HTR-8/SVneo (cell line): ENCODE measurements at places on chromosomes 7 and 10.

DNA sequence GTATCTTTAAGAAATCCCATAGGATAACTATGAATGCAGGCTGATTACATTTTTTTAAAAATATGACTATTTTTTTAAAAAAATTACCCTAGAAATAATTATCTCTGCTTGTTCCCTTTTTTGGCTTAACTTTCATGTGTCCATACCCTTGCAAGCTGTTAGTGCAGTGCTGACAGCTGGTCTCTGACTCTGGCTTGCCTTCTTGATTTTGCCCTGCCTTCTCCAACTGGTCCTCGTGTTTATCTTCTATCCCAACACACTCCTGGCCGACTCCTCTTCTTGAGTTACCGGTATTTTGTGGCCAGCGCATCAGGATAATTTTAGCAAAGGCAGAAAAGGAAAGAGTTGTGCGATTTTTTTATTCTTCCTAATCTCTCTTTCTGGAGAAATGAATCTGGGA is 111.7 kb upstream of the STARD3NL start:
- DNase-seq: no peak

DNA sequence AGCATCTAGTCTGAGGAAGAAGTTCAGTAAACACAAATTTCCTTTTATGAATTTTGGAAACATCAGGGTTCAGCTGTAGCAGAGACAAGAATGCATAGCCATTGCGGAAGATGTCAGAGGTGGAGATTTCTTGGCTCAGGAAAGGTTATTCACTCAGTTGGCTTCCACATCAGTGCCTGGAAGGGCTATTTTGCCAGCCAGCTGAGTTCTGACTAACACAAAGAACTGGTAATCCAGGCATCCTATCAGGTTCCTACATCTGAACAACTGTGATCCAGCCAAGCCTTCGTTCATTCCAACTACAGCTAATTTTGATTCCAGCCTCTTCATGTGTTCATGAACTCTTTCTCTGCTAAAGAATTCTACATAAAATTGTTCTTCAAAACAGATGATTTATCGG is 965.6 kb downstream of the XPNPEP1 start:
- DNase-seq: no peak

GRCh38 chr7:143359771-143360353 is 2.7 kb downstream of the FAM131B start:
- no peak for DNase-seq

- DNase-seq: no peak
Measured at GRCh38 chr7:33351709-33352108, 222.3 kb downstream of the BBS9 start.

DNA sequence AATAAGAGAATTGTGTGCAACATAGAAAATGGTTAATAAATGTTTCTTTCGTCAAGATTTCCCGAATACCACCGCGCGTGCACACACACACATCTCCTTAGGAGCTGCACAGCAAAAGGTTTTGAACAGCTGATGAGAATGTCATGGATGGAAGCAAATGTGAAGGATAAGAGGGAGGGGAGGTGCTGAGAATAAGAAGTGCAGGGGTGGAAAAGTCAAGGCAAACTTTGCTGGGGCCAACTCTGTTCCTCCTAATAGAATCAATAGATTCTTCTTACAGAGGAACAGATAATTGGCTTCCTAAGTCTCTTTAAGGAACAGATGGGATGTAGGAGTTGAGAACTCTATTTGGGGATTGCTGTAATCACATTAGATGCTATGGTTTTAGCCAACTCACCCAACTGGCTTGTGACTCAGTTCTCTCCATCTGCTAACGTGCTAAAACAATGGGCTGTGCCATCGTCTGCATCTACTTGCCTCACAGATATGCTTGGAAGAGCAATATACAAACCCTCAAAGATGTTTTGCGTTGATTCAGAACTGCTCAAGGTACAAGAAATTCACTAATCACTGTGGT is 408.2 kb upstream of the CELF2 start:
- DNase-seq: no peak

DNA sequence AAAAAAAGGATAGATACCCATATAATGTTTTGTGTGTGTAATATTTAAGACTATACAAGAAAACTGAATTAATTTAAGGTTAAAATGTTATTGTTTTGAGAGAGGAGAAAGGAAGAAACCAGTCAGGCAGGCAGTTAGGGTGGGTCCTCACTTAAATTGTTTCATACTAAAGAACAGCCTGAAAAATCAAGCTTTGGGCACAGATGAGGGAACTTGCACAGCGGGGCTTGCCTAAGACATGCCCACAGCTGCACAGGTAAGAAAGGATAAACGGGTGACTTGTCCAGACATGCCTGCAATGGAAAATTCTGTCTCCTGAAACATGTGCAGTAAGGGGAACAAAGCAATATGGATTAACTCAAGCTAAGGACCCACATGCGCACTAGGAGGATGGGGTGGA is 158.4 kb downstream of the BBS9 start:
- DNase-seq: no peak

GRCh38 chr7:44990109-44991023 is 9.6 kb upstream of the CCM2 start:
- no peak for DNase-seq

DNA sequence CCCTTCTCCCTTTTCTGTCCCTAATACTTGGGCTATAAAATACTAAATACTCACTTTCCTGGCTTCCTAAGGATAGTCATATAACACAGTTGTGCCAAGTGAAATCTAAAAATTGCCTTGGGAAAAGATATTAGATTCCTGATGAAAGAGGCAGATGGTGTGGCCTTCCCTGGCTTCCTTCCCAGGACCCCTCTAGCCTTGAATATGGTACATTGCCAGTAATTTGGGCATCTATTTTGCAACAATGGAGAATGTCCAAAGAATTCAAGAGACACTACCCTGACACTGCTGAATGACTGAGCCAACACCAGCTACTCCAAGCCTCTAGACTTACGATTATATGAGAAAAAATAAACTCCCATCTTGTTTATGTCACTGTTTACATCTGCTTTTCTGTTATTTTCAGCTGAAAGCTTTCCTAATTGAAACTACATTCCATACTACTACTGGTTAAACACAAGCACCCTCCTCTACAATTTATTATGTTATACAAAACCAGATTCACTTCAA is 17.9 kb downstream of the COPG2 start:
- DNase-seq: no peak

GRCh38 chr10:91944880-91945630 is 21.5 kb downstream of the BTAF1 start:
- DNase-seq: no peak

GRCh38 chr10:14879124-14879927 is 660 bp downstream of the SUV39H2 start:
- DNase-seq: peak; percentile 10

- no peak for DNase-seq
Measured at GRCh38 chr7:151494298-151495284, 25.1 kb downstream of the RHEB start.

DNA sequence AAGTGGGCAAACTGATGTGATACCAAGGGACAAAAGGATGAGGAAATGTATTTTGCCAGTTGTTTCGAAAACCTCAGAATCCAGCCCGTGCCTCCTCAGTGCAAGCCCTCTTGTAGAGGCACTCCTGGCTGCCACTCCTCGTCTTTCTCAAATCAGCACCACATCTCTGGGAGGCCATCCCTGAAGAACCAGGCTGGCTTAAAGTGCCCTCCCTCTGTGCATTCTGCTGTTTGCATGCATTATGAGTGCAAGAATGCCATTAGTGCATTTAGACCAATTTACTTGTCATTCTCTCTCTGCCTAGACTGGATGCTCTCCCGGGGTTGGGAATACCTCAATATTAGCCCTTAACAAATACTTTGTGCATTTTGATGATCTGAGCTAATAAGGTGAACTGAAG is 19.9 kb upstream of the FAM180A start:
- no peak for DNase-seq

- no peak for DNase-seq
Measured at GRCh38 chr7:158495216-158495615, 92.4 kb downstream of the PTPRN2 start.

DNA sequence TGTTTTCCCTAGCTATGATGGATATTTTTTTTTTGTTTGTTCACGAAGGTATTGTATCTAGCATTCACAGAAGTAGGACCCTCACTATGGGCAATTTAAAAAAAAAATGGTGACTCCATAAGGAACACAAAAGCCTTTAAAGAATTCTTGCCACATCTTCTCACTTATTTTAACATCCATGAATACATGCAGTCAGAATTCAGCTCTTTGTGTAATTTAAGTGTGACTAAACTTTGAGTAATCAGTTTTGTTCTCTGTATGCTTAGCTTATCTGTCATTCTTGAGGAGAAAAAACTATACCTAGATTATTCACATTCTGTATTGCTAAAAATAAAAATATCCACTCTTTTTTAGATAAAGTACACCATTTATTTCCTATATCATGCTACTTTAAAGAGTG is 313.2 kb upstream of the KCND2 start:
- no peak for DNase-seq

DNA sequence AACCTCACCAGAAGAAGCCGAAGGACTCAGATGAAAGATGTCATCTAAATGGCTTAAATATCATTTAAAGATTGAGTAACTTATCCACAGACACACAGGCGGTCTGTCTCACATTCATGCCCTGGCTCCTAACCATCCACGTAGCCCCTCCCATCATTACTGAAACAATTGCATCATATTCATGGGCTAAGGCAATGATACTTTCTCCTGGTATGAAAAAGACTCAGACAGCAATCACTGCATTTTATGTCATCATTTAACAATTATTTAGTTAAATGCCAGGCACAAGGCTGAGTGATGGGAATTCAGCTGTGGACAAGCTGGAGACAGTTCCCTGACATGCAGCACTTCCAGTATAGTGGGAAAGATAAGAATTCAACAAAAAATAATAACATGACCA is 11.2 kb upstream of the TECTB start:
- DNase-seq: no peak

DNA sequence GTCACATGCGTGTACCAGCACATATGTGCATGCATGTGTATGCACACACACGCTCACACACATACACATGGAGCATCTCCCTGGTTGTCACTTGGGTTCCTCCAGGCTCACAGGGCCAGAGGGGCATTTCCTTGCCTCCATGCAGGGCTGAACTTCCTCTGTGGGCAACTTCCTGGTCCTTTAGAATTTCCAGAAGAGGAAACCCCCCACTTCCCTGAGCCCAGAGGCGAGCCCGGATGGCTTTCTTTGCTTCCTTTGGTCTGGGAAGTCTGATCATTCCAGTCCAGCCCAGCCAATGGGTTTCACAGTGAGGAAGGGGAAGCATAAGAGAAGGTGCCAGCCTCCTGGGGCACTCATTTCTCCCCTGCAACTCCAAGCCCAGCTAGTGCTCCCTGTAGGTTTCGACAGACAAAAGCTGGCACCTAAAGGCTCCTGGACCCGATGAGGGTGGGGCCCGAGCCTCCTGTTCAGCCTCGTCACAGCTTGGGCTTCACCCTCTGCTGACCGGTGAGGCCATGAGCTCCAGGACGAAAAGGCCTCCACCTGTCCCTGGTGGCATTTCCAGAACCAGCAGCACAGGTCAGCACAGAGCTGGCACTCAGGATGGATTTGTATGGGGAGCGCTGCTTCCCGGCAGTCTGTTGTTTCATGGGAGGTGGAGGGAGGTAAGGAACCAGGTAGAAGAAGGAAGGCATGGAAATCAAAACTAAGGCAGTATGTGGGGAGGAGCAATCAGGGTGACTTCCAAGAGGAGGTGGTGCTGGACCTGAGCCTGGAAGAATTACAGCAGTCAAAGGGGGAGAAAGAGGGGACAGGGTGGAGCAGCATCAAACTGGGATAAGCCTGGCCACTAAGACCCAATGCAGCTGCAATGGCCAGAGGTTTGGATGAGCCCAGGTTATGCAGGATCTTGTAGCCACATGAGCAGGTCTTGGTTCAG is 23.7 kb downstream of the BTBD16 start:
- DNase-seq: no peak

DNA sequence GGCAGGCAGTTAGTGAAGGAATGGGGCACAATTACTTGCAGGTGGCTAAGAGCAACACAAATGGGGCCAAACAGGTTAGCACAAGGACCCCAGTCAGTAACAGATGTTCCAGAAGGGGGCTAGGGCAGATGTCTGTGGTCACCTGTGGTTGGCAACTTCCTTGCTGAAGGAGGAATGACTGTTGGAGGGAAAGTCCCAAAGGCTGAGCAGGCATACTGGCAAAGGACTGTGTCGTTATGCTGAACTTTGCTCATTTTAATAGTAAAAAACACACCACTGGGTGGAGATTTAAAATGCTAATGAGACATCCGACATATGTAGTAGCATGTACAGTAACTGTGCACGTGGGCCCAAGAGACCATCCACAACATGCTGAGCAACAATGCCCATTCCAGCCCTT is 511.6 kb downstream of the CALN1 start:
- no peak for DNase-seq

GRCh38 chr7:13021566-13022300 is 334.3 kb downstream of the ARL4A start:
- DNase-seq: no peak

DNA sequence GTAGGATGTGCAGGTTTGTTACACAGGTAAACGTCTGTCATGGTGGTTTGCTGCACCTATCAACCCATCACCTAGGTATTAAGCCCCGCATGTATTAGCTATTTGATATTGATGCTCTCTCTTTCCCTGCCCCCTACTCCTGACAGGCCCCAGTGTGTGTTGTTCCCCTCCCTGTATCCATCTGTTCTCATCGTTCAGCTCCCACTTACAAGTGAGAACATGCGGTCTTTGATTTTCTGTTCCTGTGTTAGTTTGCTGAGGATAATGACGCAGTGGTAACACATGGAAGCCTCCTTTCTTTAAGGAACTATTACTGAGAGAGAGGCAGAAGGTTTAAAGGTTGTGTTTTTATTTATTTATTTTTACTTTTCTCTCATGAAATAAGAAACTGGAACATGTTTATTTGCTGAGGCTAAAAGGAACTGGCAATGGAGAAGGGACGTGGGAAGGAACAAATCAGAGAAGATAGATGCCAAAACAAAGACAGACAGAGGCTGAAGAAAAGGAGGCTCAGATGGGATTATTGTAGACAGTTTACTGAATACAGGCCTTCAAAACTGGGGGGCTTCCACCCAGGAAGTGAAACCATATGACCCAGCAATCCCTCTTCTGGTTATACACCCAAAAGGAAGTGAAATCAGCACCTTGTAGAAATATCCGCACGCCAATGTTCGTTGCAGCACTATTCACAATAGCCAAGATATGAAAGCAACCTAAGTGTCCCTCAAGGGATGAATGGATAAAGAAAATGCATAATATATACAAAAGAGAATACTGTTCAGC is 556.3 kb downstream of the GRM8 start:
- no peak for DNase-seq

GRCh38 chr10:90130321-90131086 is 429.1 kb downstream of the KIF20B start:
- no peak for DNase-seq

GRCh38 chr7:94205529-94205928 is 189.2 kb upstream of the COL1A2 start:
- DNase-seq: no peak

GRCh38 chr7:102468478-102469350 is 3.9 kb downstream of the LRWD1 start:
- DNase-seq: no peak

- DNase-seq: no peak
Measured at GRCh38 chr7:43481902-43482678, 100.8 kb upstream of the STK17A start.
